ENCODE measurements at places on chromosomes 7 and 10.

- DNase-seq: no peak
Observed at GRCh38 chr7:29400437-29400836, 163.2 kb upstream of the PRR15 start.

DNA sequence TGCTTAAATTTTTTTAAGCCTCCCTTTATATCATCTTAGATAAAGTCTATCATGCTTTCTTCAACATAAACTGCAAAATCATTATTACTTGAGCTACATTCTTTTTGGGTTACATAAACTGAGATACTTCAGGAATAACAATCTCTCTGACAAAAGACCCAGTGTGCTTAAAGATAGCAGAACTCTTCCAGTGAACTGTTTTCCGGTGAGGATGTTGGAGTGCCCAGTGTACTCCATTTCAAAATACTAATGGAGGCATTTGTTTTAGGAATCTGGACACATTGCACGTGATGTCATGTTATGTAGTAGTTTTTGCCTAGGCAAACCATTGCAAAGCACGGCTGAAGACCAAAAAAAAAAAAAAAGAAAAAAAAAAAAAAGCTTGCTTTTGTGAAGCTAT, 388.2 kb upstream of the CELF2 start:
- no peak for DNase-seq

DNA sequence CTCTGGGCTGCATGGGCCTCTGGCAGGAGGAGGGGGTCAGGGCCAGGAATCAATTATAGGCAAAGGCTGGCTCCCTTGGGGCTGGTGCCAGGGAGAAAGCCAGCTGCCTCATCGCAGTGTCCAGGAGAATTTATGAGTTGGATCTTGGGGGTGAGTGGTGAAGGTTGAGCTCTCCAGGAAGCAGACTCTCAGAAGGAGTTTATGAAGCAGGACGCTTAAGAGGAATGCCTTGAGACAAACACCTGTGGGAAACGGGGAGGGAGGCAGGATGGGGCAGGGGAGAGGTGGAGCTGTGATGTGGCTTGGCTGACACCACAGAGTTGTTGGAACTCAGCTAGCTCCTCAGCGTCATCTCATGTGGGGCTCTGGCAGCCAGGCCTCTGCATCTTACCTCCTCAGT, 428.5 kb downstream of the RPS24 start:
- DNase-seq: no peak

GRCh38 chr10:32386623-32387260, 39.8 kb upstream of the EPC1 start:
- no peak for DNase-seq

GRCh38 chr10:86644152-86644793, 10.1 kb upstream of the OPN4 start:
- no peak for DNase-seq

GRCh38 chr10:37304036-37304435, 178.6 kb downstream of the ANKRD30A start:
- DNase-seq: no peak

DNA sequence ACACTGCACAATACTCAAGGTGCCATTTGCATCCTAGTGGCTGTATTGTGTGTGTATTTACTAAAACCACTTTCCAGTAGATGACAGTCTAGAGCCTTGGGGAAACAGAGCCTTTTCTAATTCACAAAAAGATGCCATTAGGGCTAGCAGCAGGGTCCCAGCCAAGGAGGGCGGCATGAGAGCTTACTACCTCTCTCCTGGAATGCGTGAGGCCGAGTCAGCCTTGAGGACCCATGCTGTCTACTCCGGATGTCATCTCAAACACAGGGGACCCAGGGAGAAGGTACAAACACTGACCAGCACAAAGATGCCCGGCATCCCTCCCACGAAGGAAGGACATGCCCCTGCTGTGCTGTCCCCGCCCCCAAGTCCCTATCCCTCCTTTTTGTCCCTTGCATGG, 65.5 kb downstream of the CYCS start:
- DNase-seq: no peak

- DNase-seq: no peak
Observed at GRCh38 chr7:74570533-74571156, 86.9 kb upstream of the GTF2I start.

- DNase-seq: no peak
Observed at GRCh38 chr7:71286924-71287323, 155.0 kb downstream of the GALNT17 start.

- DNase-seq: no peak
Observed at GRCh38 chr10:13839430-13839990, 252.7 kb downstream of the PRPF18 start.

GRCh38 chr10:11279314-11279713, 261.6 kb downstream of the CELF2 start:
- DNase-seq: no peak

GRCh38 chr10:73908853-73909539, 1.9 kb upstream of the PLAU start:
- DNase-seq: peak; percentile 32

- no peak for DNase-seq
Observed at GRCh38 chr7:108239501-108240225, 109.5 kb upstream of the LAMB4 start.

- no peak for DNase-seq
Observed at GRCh38 chr10:130715686-130716670, 579.8 kb downstream of the GLRX3 start.

GRCh38 chr7:50554431-50555322, 10.5 kb downstream of the DDC start:
- no peak for DNase-seq

DNA sequence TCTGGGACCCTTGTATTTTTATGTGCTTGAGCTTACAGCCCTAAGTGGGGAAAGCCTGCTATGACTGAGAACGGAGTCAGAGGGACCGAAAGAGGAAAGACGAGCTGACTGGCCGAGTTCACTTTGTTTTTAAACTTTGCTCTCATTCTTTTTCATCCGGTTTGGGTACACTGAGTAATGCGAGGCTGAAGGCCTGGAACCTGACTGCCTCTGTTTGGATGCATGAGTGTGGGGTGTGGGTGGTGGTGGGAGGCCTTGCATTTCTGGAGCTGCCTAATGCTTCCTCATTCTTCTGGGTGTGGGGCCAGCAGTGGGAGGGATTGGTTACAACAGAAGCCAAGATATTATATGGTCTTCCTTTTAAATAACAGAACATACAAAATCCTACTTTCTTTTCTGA, 155.5 kb downstream of the BUB3 start:
- DNase-seq: no peak

DNA sequence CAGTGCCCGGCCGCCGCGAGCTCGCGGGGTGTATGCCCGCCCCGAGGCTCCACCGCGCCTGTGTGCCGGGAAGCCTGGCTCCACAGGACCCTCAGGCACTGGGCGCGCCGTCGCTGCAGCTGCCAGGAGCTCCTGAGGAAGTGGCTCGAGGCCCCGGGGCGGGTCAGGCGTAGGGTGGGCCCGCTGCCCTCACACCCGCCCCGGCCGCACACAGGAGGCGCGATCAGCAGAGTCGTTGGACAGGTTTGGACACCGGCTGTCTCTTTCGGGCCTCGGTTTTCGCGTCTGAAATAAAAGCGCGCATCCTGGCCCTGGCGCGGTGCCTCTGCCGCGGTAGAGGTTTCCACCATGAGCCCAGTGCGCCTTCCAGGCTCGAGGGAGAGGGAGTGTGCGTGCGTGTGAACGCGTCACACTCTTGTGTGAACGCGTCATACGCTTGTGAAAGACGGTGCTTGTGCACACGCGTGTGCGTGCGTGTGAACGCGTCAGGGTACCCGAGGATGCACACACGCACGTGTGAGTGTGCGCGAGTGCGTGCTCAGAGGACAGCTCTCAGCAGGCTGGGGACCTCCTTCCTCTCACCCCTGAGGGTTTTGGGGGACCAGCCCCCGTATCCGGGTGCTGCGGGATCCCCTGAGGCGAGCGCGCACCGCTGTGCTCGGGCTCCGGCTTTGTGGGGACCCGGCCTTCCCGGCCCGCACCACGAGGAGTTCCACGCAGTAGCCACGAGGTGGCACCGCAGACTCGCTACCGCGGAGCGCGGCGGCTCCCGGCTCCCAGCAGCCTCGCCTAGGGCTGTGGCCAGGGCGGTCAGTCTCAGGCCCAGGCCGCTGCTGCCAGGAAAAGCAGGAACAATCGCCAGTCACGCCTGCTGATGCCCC, 83.8 kb downstream of the BMS1 start:
- peak; percentile 59 for DNase-seq

DNA sequence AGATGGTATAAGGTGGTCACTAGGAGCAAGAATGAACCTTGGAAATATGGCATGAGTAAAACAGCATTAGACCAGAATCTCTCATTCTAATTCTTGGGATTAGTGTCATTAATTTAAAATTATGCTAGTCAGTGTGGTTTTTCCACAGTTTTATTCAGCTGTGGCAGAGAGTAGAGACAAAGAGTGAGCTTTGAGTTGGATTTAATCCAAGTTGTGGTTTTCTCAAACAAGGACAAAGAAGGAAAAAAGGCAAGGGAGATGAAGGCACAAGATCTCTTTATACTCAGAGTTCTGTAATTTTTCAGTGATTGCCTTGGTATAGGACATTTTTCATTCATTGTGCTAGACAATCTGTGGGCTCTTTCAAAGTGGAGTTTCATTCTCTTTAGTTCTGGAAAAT, 28.2 kb upstream of the AKAP9 start:
- DNase-seq: no peak

- DNase-seq: no peak
Observed at GRCh38 chr7:40698214-40698920, 563.6 kb downstream of the SUGCT start.

GRCh38 chr10:66792441-66792840, 133.4 kb upstream of the LRRTM3 start:
- no peak for DNase-seq

- no peak for DNase-seq
Observed at GRCh38 chr7:21580073-21580521, 37.3 kb downstream of the DNAH11 start.

- no peak for DNase-seq
Observed at GRCh38 chr7:155750255-155751125, 61.8 kb downstream of the SHH start.

GRCh38 chr10:88961266-88961665, 8.7 kb upstream of the ACTA2 start:
- DNase-seq: no peak

DNA sequence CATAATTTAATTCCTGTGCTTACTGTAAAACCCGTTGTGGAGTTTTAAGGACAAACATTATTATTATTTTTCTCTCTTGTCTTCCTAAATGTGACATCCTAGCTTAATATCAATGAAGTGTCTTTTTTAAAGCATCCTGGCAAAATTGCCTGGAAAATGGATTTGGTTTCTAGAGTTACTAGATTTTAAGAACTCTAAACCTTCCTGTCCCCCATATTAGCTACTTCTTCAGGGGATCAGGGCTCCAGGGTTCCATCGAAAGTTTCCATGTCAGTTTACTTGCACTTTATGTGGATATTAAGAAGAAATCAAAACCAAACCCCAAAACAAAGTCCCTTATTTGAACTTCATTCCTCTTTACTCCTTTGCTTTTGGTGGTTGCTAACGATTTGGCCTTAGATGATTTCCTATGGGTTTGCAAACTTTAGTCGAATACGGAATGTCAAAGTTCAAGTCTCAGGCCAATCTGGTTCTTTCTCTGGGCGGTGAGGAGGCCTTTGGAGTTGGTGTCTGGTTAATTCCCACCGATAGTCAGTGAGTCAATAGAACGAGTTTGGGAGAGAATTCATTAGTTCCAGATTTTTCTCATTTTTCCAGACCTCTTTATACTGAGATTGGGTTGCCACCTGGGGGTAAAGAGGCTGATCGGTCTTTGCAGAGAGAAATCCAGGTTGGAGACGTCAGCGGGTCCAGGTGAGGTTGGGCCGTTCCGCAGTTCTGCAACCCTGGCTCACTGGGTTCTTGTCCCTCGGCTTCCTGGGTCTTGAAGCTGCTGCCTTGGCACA, 1.1 kb downstream of the CUX1 start:
- DNase-seq: no peak

DNA sequence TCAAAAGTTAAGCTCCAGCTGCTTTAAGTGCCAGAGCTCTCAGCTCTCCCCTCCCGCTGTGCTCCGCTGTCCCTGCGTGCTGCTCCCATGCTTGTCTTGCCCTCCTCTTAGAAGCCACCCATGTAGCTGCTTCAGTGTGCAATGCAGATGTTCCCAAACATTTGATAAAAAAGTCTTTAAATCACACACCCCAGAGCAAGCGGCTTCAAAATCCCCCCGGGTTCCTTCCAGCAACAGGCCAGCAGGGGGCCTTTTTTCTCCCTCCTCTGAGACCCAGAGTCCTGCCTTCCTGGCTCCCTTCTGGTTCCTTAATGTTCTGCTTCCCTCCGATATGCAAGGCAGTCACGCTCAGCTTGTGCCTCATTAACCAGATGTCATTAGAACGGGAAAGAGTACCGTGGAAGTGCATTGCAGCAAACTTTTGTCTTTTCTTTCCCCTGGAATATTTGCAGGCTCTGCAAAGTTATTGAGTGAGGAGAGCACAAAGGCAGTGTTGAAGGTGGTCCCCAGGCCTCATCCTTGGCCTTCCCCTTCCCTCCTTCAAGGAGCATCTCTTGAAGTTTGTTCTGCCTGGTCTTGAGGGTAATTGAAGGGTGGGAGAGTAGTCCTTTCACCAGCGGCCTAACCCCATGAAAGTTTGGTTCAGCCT, 25.5 kb downstream of the LDB3 start:
- DNase-seq: peak; percentile 41

GRCh38 chr10:75754096-75754831, 322.8 kb downstream of the LRMDA start:
- no peak for DNase-seq

GRCh38 chr7:50330254-50330653, 25.7 kb downstream of the IKZF1 start:
- DNase-seq: no peak

DNA sequence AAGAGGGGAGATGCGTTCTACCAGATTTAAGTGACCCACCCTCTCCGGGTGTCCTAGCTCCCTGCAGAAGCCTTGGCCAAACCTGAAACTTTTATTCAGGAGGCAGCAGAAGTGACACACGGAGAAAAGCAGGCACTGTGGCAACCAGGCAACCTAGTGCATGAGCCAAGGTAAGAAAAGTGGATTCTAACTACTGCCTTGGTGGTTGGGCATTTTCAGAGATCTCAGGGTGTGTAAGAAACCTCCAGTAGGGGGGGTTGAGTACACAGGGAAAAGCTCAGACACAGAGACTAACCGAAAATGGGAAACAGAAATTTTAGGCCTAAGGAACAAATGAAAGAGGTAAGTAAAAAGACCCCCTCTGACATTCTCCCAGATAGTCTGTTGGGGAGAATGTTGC, 645.7 kb downstream of the ANKRD7 start:
- no peak for DNase-seq

DNA sequence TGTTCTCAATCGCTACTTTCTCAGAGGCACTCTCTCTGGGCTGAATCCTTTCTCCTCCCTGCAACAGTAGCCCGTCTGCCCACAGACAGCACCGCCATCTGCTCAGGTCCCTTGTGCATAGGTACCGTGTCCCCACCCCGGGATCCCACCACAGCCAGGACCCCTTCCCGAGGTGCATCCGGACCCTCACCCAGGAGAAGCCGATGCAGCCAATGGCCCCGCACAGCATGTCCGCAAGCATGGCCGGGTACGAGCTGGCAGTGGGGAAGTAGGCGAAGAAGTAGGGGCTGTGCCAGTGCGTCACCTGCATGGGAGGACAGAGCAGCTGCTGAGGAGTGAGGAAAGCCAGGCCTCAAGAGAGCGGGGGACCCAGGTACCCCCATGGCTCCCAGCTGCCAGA, 25.5 kb downstream of the DDC start:
- no peak for DNase-seq

GRCh38 chr10:9342885-9343570, 1288.5 kb downstream of the GATA3 start:
- DNase-seq: no peak
